ENCODE measurements at places on chromosomes 12 and 14. TPM values are rescaled to one million over a fixed set of nuclear protein-coding genes. Genes with fewer than 3 reads are reported as not detected.
A peak's percentile ranks its signal among the peaks of the same experiment; 100 is the strongest.

DNA sequence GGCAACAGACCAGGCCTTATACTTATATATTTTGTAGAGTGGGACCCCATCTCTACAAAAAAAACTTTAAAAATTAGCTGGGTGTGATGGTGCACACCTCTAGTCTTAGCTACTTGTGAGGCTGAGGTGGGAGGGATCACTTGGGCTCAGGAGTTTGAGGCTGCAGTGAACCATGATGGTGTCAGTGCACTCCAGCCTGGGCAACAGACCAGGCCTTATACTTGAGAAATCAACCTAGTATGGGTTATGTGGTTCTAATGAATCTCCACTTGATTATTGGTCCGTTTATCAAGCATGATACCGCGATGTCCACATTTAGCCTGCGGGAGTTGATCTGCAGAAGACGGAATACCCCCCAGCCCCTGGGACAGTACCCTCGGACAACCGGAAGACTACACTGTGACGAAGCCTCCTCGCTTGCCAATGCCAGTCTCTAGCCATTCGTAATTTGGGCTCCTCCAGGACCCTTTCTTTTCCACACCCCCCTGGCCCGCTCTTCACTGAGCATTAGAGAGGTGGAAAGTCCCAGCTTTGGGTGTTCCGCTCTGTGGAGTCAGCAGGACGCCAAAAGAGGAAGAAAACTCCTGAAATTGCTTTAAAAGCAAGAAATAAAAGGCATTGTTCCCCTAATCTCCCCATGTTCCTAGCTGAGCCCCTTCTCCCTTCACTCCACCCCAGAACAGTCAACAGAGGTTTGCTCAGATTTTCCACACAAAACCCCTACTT, 19.4 kb downstream of the LTBP2 start:
- DNase-seq: no peak

GRCh38 chr12:121786440-121786825, 7.1 kb downstream of the RHOF start:
- DNase-seq: peak; percentile 88

GRCh38 chr12:104520242-104520900, 63.6 kb downstream of the CHST11 start:
- no peak for DNase-seq

DNA sequence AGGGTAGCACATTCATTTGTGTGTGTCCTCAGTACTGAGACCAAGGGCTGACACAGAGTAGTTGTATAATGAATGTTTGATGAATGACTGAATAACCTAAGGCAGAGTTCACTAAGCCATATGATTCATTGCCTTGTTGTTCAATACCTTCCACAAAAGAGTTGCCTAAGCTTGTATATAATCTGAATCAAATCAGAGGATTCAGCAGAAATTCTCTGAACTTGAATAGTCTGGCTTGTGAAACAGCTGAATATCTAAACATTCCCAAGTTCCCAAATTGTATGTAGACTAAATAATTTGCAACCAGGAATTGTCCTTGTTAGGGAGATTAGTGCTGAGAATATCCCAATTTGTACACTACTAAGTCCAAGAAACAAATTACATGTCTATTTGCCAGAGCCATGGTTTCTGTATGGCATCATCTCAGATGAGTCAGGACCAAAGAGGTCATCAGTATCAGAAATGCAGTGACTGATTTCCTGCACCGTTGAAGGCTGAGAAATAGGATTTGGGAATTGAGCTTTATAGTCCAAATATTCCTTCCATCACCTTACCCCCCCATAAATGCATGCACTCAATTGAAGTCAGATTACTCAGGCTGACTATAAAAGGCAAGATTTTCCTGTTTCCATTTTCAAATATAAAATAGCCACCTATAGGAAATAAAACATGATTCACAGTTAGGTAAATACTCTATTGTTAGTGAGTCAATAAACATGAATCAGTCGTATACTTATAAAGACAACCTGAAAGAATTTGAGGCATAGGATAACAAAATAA, 168.7 kb downstream of the PHLDA1 start:
- no peak for DNase-seq

- no peak for DNase-seq
Measured at GRCh38 chr12:41935911-41936310, 208.8 kb downstream of the GXYLT1 start.

GRCh38 chr12:48857278-48857994, 5.5 kb upstream of the DDX23 start:
- DNase-seq: no peak

DNA sequence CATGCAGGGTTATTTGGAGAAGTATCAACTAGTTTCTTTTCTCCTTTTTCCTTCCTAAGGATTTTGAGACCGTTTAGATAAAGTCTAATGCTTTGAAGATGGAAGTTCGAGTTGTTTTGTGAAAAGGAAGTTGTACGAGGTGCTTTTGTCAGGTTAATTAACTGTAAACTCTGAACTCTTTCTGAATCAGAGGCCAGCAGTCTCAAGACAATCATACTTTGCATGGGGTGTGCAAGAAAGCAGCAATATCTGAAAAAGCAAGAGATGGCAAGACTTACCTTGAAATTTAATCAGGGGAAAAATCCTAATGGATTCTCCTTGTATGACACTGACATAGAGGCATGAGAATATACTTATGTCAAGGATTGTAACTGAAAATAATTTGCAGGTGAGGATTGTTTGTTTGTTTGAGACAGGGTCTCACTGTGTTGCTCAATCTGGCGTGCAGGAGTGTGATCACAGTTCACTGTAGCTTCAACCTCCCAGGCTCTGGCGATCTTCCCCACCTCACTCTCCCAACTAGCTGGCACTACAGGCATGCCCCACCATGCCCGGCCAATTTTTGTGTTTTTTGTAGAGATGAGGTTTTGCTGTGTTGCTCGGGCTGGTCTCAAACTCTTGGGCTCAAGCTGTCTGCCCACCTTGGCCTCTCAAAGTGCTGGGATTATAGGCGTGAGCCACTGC, 170.2 kb upstream of the HMGA2 start:
- DNase-seq: no peak

The DBX2 gene
- total RNA-seq: not detected

Measured in transverse colon (tissue), 4 donors.